ENCODE measurements at places on chromosomes 7 and 10.
A peak's percentile ranks its signal among the peaks of the same experiment; 100 is the strongest.

DNA sequence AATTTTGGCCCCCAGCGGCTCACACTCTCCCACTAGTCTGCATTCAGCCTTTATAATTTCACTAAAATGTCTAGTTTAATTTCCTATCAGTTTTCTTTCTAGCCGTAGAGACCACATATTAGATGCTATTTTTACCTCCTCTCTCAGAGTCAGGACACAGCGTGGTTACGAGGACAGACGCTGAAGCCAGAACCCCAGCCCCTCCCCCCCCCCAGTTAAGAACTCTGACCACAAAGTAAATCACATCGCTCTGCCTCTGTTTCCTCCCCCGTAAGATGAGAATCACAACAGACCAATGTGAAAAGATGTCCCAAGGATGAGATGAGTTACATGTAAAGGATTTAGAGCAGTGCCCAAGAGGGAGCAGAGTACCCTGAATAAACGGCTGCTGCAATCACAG lies 11.1 kb upstream of the TARP start:
- no peak for DNase-seq

- DNase-seq: peak; percentile 88
These were observed 92.0 kb downstream of the LSMEM1 start for GRCh38 chr7:112572669-112573301.

DNA sequence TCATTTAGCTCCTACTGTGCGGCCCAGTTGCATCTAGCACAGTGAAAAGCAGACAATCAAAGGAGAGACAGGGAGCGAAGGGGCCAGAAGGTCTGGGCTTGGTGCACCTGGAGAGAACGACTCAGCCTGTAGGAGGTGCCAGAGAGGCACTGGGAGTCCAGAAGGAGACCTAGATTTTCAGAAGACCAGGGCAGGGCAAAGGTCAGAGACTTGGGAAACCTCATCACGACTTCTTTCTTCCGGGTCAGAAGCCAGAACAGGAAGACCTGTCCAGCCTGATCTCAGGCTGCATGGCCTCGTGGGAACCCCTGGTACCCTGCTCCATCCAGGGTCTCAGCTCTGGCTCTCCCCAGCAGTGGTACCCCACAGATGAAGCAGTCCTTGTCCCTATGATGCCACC lies 5.2 kb downstream of the AGAP3 start:
- peak; percentile 31 for DNase-seq

DNA sequence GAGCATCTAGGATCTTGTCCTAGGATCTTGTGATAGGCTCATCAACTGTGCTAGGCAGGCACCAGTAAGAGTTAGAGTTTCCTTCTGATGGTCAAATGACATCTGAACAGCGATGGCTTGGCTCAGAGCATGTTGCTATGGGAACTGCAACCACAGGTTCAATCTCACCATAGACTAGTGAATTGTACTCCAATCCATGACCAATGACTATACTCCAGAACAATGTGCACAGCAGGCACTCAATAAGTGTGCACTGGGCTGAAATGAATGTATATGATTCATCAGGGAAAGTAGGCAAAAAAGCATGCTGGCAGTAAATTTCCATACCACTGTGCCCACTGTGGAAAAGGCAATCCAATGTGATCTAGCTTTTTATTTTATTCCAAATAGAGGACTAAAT lies 163.6 kb upstream of the HPS1 start:
- no peak for DNase-seq

DNA sequence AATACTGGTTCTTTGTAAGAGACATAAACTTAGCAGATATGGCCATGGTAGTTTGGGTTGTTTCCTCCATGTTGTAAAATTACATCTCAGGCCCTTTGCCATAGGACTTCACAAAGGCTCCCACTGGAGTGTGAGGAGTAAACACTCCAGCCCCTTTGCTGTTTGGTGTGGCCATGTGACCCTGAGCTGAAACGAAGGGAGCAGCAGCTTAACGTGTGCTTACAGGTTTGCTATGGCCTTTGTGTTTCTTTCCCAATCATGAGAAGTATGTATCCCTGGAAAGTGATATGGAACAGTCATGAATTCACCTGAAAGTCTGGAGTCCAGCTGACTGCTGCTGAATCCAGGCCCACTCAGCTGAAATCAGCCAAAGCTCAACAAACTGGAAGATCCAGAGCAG lies 23.8 kb upstream of the SFTPA1 start:
- DNase-seq: no peak

DNA sequence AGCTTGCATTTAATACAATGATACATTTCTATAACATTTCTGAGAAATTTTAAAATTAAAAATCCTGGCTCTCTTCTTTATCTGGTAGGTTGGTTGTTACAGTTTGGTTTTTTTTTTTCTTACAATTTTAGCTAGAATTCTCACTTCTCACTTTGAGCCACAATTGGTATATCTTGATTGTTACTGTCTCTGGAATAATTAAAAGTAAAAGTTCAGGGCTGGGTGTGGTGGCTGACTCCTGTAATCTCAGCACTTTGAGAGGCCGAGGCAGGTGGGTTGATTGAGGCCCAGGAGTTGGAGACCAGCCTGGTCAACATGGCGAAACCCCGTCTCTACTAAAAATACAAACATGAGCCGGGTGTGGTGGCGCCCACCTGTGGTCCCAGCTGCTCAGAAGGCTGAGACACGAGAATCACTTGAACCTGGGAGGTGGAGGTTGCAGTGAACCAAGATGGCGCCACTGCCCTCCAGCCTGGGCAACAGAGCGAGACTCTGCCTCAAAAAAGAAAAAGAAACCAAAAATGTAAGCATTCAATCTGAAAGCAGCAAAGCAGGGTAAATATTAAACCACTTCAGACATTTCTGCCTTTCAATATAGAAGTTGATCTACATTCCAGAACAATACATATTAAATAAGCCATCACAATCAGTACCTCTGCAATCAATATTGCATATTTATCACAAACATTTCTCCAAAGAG lies 88.6 kb upstream of the PFKP start:
- DNase-seq: no peak

DNA sequence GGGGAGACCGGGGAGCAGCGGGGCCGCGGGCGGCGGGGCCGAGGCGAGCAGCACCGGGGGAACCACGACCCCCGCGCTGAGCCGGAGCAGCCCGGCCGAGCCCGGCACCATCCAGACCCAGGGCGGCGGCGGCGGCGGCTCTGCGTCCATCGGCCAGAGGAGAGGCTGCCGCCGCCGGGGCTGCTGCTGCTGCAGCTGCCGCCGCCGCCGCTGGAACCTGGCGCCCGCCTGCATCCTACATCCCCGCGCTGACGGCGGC lies 190 bp downstream of the TCERG1L start:
- no peak for DNase-seq

GRCh38 chr7:115511330-115511729 lies 519.2 kb downstream of the TFEC start:
- DNase-seq: no peak

DNA sequence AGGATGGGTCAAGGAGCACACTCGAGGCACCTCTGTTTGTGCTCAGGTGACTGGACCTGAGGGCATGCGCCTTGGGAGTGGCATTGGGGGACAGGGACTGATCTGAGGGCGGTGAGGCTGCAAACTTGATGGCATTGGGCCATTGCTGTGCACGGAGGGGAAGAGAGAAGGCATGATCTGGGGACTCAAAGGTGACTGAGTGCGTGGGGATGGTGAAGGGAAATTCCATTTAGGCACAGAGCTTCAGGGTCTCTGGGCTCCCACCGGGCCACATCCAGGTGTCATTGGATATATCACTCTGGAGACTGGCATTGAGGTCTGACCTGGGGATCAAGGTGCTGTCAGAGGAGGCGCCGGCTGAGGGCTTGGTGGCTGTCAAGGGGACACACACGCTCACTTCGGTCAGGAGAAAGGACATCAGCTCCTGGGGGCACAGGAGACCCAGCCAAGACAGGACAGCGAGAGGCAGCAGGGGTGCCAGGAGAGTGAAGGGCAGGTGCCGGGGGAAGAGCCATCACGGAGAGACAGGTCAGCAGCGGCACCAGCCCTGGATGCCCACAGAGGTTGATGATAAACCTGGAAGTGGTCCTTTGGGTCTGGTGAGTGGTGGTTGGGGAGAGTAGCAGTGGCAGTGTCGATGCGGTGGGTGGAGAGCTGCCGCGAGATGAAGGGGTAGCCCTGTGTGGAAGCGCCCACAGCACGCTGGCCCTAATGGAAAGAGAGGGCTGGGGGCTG lies 5.5 kb downstream of the ADCK2 start:
- no peak for DNase-seq

- no peak for DNase-seq
These were observed 277.1 kb upstream of the ZNF32 start for GRCh38 chr10:43925793-43926192.

- no peak for DNase-seq
These were observed 97.8 kb downstream of the OAT start for GRCh38 chr10:124320778-124321432.

- no peak for DNase-seq
These were observed 116.0 kb downstream of the CDCA7L start for GRCh38 chr7:21829731-21830130.

DNA sequence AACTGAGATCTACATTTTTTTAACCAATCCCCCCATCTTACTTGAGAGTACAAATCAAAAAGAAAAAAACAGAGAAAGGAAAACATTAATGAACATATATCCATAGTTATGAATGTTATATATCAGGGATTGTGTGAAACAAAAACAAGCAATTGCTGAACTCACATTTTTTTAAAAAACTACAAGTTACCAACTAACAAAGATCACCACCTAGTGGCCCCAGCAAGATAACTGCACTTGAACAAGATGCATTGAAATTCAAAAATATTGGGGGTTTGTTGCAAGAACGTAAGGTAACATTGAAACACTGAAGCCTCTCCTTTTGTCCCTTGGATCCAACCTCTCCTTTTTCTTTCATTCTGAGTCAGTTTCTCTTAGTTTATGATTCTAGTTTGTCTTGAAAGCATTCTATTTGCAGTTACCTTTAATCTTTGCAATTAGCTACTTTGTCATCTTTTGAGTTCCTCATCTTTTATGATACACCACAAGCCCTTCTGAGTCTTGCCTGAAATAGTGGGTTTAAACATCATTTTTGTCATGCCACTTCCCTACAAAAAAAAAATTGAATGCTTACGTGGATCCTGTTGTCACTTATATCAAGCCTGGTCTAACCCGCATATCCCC lies 87.3 kb upstream of the TES start:
- DNase-seq: peak; percentile 13

DNA sequence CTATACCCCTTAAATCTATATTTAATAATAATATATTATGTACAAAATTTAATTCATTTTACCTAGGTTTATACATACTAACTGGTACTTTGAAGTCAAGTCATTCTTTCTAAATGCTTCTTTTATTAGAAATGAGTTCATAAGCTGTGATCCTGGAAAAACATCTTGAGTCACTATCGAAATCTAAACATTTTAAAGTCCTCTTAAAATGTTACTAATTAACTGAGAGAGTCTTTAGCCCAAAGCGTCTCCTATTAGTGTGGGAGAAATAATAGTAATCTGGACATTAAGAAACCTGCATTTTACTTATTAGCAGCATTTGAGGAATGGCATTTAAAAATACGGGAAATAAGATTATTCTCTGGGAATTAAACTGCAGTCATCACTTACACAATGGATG lies 142.7 kb downstream of the CTNNA3 start:
- no peak for DNase-seq

GRCh38 chr7:156722043-156722826 lies 81.7 kb downstream of the RNF32 start:
- no peak for DNase-seq

DNA sequence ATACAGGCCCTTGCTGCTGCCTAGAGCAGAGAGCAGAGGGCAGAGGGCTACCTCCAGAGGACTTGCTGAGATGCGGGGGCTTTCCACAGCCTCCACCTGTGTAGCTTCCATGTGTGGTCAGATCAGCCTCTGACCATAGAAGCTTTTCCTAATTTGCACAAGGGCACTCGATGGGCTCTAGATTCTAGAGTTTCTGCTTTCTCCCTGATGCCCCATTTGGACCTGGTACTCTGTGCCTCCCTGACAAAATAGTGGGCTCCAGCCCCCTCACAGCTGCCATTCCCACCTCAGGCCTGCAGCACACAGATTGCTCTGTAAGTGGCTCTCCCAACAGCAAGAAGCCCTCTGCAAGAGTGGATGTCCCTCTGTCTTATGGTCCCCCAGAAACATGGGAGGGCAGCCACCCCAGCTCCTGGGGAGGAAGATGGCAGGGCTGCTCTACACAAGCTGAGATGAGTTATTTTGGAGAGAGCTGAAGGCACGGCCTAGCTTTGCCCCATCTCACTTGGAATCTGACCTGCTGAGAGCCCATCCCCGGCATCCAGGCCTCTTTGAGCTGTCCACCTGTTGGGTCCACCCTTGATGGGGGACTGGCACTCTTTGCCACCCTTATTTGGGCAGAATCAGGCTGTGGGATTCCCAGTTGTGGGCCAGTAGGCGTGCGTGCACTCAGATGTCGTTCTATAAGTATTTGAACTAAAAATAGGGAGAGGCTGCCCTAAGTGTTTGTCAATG lies 16.7 kb downstream of the TMEM273 start:
- no peak for DNase-seq

DNA sequence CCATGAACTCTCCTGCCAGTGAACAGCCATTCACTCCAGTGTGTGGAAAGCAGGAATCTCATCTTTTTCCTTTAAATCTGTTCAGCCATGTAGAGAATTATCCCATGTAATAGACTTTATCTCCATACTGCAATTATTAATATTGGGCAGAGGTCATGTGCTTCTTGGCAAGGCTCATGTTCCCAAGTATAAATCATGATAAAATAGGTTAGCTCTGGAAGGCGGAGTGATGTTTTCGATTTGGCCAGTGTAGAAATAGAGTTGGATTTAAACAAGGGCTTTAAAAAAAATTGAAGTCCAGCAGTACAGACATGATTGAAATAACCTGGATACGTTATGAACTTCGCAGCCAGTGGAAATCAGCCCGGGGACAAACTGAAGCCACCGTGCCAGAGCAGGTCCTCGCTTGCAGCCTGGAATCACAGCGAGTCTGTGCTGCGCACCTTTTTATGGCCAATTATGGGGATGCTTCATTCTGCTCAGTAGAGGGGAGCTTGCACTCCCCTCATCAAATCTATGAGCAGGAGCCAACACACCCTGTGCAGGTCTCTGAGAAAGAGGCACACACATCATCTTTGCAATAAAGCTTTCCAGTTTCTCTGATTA lies 654.0 kb upstream of the MKI67 start:
- no peak for DNase-seq

- DNase-seq: no peak
These were observed 136.4 kb upstream of the MDFIC start for GRCh38 chr7:114785496-114785895.

- peak; percentile 76 for DNase-seq
These were observed 93.5 kb downstream of the DYNC1I1 start for GRCh38 chr7:95865716-95866371.

DNA sequence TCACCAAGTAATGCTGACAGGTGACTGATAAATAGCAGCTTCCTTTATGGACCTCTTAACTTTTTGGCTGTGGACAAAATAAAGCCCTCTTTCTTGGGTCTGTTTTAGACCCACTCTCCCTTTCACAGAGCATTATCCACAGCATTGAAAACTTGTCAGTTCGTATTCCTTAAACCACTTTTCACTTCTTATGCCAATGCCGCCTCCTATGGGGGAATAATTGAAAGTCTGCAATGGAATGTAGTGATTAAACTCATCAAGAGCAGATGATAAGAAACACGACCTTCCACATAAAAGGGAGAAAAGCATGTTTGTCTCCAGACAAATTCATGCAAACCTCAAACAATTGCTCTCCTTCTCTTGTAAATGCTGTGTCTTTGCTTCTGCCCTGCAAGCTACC lies 153.4 kb downstream of the SORCS1 start:
- no peak for DNase-seq

- DNase-seq: no peak
These were observed 254.2 kb upstream of the ZNF32 start for GRCh38 chr10:43902842-43903241.

- peak; percentile 82 for DNase-seq
These were observed 151.5 kb upstream of the FAM3C start for GRCh38 chr7:121547544-121548092.

GRCh38 chr7:115707258-115708012 lies 323.1 kb downstream of the TFEC start:
- peak; percentile 65 for DNase-seq
